ENCODE measurements at places on chromosomes 16 and 17.

- no peak for DNase-seq
Measured at GRCh38 chr17:80703142-80703478, 158.5 kb downstream of the RPTOR start.

GRCh38 chr17:82095777-82096708 lies 2.0 kb downstream of the FASN start:
- peak; percentile 36 for DNase-seq

DNA sequence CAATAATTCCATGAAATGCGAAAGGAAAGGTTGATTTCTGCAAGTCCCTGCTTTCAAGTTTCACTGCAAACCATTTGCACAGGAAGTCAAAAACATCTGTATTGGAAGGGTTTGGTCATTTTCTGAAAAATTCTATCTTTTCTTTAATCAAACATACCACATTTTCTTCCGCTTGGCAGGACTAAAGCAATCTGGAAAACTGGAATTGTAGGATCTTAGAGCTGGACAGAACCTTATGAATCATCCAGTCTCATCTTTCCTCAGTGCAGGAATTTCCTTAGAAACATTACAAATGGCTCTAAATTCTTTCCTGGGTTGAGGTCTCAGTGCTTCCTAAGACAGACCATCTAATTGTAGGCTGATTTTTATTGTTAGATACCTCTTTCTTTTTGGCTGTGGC lies 111.5 kb upstream of the ELAC2 start:
- DNase-seq = no peak

- peak; percentile 83 for DNase-seq
Measured at GRCh38 chr16:84826558-84826941, 6.8 kb downstream of the CRISPLD2 start.

- peak; percentile 55 for DNase-seq
Measured at GRCh38 chr16:68417711-68418301, 30.5 kb downstream of the SMPD3 start.

- no peak for DNase-seq
Measured at GRCh38 chr17:60506312-60506711, 19.7 kb downstream of the APPBP2 start.

All from Right ventricle myocardium superior (tissue), 1 donor.